ENCODE measurements at places on chromosomes 3 and 15.

GRCh38 chr3:39124876-39125840, 17.7 kb downstream of the TTC21A start:
- no peak for DNase-seq

DNA sequence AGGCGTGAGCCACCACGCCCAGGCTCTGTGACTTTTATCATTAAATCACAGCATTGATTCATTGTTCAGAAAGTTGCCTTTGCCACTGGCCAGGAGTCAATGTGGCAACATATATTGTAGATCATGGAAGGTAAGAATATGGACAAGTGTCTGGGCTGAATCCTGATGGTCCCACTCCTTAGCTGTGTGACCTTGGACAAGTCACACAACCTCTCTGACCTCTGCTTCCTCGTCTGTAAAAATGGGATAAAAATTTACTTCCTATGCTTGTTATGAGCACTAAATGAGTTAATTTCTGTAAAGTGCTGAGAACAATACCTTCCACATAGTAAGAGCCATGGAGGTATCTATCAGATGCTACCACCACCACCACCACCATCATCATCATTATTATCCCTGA, 103.5 kb upstream of the RAD18 start:
- DNase-seq: no peak

GRCh38 chr3:122697952-122698620, 17.4 kb downstream of the PARP14 start:
- no peak for DNase-seq

GRCh38 chr15:45121706-45122417, 7.7 kb downstream of the DUOXA2 start:
- no peak for DNase-seq

DNA sequence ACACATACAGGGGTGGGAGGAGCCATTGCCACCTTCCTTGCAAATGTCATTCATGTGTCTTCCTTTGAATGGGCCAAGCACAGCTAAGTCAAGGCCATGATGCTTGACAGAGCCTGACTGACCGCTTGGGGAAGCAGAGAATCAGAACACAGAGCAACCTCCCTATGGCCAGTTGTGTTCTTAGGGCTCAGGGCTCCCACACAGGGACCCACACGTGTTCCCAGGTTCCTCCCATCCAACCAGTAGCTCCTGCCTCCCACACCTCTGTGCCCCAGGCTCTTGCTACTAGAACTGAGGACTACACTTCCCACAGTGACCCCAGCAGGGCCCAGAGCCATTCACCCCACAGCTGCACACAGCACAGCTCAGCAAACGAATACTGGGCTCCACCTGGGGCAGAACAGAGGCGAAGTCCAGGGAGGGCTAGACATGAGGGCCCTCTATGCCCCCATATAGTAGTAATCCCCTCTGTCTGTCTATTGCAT, 42.9 kb downstream of the KLF15 start:
- DNase-seq: no peak

Data from NCI-H2081 (cell line).